ENCODE measurements at places on chromosomes 12 and 14.

DNA sequence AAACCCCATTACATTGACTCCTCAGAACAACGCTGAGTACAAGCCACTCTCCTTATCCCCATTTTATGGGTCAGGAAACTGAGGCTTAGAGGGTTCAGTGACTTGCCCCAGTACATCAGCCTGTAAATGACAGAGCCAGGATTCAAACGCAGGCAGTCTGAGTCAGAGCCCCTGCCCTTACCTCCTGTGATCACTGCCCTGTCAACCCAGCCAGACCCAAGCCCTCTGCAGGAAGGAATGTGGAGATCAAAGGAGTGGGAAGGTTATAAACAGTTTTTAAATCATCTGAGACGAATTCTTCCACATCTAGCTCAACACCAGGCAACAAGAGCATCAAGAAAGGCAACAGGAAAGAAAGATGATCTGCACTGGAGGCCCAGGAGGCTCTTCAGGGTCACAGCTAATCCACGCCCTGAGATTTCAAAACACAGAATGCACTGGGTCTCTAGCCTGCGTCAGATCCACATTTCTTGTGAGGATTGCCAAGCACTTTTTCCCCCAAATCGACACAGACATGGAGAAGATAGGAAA, 38.5 kb downstream of the SPTB start:
- no peak for DNase-seq

- no peak for DNase-seq
These were observed 49.5 kb downstream of the GALNT9 start for GRCh38 chr12:132279930-132280329.

- peak; percentile 75 for DNase-seq
These were observed at the start of gene MANSC1 for GRCh38 chr12:12349711-12350665. Gene MANSC1 (minus strand): TSS chr12:12350242. CDS start chr12:12343314, 6,928 bp downstream.

DNA sequence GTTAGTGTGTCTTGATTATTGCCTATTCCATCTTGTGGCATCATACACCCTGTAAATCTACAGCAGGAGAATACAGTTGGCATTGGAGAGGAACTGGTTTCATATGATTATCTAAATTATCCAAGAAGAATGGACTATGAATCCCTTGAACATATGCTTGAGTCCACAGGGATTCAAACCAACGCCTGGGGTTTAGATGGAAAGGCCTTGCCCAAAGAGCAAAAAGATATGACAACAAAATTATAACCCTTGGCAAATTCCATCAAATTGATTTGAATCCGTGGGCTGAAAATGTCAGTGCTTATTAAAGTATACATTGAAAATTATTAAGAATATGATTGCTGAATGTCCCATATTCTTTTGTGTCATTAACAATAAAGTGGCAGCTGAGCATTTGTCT, 108.2 kb downstream of the PDE3A start:
- no peak for DNase-seq

GRCh38 chr12:3098436-3098835, 21.3 kb downstream of the TSPAN9 start:
- DNase-seq = no peak

GRCh38 chr14:89801136-89801535, 153.4 kb downstream of the EFCAB11 start:
- DNase-seq = no peak

GRCh38 chr12:75184516-75184915, 25.1 kb downstream of the KCNC2 start:
- DNase-seq = no peak

GRCh38 chr14:38042322-38042721, 165.4 kb upstream of the SSTR1 start:
- no peak for DNase-seq

DNA sequence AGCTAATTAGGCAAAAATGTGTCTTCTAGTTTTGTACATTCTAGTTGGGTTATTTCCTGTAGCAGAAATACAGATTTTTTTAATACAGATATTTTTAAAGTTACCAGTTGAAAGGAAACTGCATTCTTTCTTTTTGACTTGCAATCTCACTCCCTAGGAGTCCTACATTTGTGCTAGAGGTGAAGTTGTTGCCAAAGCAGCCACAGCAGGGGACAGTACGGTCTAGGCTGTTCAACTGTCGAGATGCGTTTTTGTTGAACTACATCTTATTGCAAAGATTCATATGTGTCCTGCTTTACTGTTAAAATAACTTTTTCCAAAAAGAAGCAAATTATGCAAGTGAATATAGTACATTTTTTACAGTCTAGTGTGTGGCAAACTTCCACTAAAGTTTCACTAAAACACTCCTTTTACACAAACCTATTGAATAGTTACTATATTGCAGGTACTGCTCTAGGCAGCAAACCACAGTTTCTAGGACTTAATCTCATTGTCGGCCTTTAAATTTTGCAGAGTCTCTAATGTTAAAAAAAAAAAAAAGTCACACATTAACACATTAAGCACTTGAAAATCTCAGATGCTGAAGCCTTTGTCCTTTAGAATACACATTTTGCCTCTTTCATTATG, 30.2 kb upstream of the SRGAP1 start:
- no peak for DNase-seq

- DNase-seq = no peak
These were observed 593.8 kb downstream of the TRHDE start for GRCh38 chr12:72865921-72866320.

- no peak for DNase-seq
These were observed 65.8 kb upstream of the TMTC2 start for GRCh38 chr12:82620917-82621316.

- DNase-seq = no peak
These were observed 303.3 kb upstream of the TMPO start for GRCh38 chr12:98211909-98212695.

- DNase-seq = no peak
These were observed 59.1 kb downstream of the ESR2 start for GRCh38 chr14:64234877-64235651.

- DNase-seq = no peak
These were observed 199.7 kb upstream of the CPNE8 start for GRCh38 chr12:39105111-39105510.

- no peak for DNase-seq
These were observed 295.6 kb downstream of the DPF3 start for GRCh38 chr14:72598306-72598705.
